ENCODE measurements at places on chromosomes 2 and 18. TPM values are rescaled to one million over a fixed set of nuclear protein-coding genes. Genes with fewer than 3 reads are reported as not detected.

The EMILIN1 gene
- 231 TPM for total RNA-seq

DNA sequence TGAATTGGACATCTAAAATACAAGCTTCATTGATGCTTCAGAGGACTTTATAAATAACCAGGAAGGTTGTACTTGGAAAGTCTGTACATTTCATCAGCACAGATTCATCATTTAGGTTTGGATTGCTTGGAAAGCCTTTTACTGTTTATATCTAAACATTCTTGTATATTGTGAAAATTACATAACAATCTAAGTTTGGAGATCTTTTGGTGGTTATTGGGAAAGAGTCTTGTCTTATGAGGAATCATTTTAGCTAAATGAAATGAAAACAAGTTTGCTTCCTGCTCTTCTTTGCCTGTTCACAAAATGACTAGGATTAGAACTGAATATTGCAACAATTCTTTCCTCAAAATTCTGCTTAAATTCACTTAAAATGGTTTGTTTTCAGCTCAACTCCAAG is 79.3 kb downstream of the ABI2 start:
- peaks cover 12% of the 10 kb centered on the region for H3K4me1 ChIP-seq
- no peak for DNase-seq
- peaks cover 11% of the 10 kb centered on the region for H3K36me3 ChIP-seq
- H3K27ac ChIP-seq = no peak overlapping the region
- no peak overlapping the region for H3K4me3 ChIP-seq

GRCh38 chr2:39636306-39636705 is 29.4 kb upstream of the TMEM178A start:
- H3K4me3 ChIP-seq = no peak overlapping the region
- DNase-seq = no peak
- H3K27me3 ChIP-seq = no peaks in the 10 kb centered on the region
- no peak overlapping the region for H3K27ac ChIP-seq
- H3K36me3 ChIP-seq = no peaks in the 10 kb centered on the region
- no peaks in the 10 kb centered on the region for H3K4me1 ChIP-seq

The FBXO36 gene
- 2.4 TPM for total RNA-seq

The WDR12 gene
- 7.7 TPM for total RNA-seq

The ALMS1 gene
- 30.7 TPM for total RNA-seq

The SH2D6 gene
- not detected for total RNA-seq

Measured in thoracic aorta (tissue), 2 donors.